ENCODE measurements at places on chromosomes 1 and 21. TPM values are rescaled to one million over a fixed set of nuclear protein-coding genes. Genes with fewer than 3 reads are reported as not detected.
A peak's percentile ranks its signal among the peaks of the same experiment; 100 is the strongest.

DNA sequence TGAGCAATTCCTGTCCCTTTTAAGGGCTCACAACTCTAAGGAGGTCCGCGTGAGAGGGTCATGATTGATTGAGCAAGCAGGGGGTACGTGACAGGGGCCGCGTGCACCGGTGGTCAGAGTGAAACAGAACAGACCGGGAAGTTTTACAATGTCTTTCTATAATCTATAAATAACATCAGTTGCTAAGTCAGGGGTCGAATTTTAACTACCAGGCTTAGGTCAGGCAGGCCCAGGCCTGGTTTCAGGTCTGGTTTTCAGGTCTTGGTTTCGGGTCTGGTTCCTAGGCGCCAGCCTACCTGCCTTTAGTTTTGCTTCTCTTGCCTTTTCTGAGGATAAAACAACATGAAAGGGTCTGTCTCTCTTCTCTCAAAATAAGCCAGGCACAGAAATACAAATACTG, 476.0 kb upstream of the CAMK1G start:
- DNase-seq, result no peak
- no peaks in the 10 kb centered on the region for H3K36me3 ChIP-seq
- no peaks in the 10 kb centered on the region for H3K27me3 ChIP-seq
- no peak overlapping the region for H3K27ac ChIP-seq

DNA sequence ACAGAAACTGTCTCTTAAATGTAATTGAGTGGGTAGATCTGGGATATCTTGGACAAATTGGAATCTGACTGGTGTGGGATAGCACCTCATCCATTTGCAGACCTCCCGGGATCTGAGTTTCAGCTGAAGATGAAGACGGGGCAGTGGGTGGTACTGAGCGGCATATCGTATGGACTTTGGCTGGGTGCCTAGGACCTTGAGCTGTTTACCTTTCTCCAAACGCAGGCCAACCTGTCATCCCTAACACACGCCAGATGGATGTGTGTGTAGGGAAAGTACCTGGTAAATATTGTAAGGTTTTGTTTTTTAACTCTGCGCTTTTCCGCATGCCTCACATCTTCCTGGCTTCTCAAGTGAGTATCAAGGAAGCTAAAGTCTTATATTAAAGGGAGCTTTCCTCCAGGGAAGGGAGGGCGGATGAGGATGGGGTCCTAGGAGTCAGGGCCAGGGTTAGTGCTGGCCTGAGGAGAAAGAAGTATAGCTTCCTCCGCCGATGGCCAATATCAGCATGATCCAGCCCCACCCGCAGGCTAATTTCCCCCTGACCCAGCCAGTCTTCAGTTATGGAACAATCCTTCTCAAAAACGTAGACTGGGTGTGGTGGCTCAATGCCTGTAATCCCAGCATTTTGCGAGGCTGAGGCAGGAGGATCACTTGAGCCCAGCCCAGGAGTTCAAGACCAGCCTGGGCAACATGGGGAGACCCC, 26.2 kb downstream of the ATP8B2 start:
- DNase-seq, result no peak
- peaks cover 24% of the 10 kb centered on the region for H3K36me3 ChIP-seq
- peaks cover 27% of the 10 kb centered on the region for H3K4me1 ChIP-seq
- no peak overlapping the region for H3K4me3 ChIP-seq
- no peak overlapping the region for H3K27ac ChIP-seq

GPR137B gene
- total RNA-seq, result 10.5 TPM

CCDC17 gene
- 2.8 TPM for total RNA-seq

PGLYRP3 gene
- total RNA-seq, result not detected

DNA sequence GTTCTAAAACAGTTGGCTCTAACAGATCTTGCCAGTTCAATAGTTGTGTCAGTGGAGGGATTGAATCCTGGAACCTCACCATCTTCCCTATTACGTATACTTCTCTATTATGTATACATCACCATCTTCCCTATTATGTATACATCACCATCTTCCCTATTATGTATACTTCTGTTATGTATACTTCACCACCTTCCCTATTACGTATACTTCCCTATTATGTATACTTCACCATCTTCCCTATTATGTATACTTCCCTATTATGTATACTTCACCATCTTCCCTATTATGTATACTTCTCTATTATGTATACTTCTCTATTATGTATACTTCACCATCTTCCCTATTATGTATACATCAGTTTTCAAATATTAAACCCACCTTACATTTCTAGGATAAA, 34.4 kb upstream of the HP1BP3 start:
- H3K4me1 ChIP-seq, result no peaks in the 10 kb centered on the region
- DNase-seq, result no peak
- H3K36me3 ChIP-seq, result peaks cover 15% of the 10 kb centered on the region
- no peak overlapping the region for H3K4me3 ChIP-seq

- no peaks in the 10 kb centered on the region for H3K36me3 ChIP-seq
- H3K4me3 ChIP-seq, result no peak overlapping the region
- H3K27ac ChIP-seq, result no peak overlapping the region
- H3K27me3 ChIP-seq, result peaks cover 5% of the 10 kb centered on the region
- no peak for DNase-seq
These were observed 96.0 kb downstream of the NOS1AP start for GRCh38 chr1:162165528-162165927.

GRCh38 chr1:231596337-231596791, 30.2 kb upstream of the DISC1 start:
- H3K36me3 ChIP-seq, result no peaks in the 10 kb centered on the region
- no peak for DNase-seq
- H3K4me1 ChIP-seq, result peaks cover 15% of the 10 kb centered on the region

DNA sequence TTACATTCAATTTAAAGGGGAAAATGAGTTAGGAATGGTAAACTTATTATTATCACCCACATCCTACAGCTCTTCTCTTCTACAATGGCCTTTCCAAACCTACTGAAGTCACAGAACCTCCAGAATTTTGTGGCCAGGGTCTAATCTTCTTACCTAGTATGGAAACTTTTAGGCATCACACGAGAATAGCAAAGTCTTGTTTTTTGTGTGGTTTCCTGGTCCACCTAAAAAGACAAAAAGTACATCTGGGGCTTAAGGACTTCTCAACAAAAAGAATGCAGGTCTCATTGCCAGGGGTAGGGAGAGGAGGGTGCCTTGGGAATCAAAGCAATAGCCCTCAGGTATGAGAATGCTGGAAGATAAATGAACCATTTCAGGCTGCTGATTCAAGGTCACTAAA, 345.3 kb downstream of the LMX1A start:
- H3K4me1 ChIP-seq, result no peaks in the 10 kb centered on the region
- H3K27me3 ChIP-seq, result no peaks in the 10 kb centered on the region
- no peak for DNase-seq
- no peak overlapping the region for H3K4me3 ChIP-seq
- no peak overlapping the region for H3K27ac ChIP-seq

DNA sequence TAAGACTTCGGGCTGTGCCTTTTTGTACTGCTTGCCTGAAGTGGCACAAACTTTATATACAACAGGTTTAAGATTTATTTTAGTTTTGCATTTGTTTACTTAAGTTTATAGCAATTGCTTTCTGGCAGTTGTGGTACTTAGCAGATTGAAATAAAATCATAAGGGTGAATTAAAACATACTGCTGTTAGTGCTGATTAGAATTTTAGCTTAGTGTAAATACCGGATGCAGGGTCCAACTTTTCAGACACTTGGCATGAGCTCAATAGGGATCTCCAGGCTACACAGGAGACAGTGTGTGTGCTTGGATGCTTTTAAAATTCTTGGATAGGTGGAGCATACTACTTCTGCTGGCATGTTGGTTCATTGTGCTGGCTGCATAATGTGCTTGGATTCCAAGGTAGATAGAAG, 159.6 kb downstream of the NFIA start:
- no peaks in the 10 kb centered on the region for H3K4me1 ChIP-seq
- peaks cover 5% of the 10 kb centered on the region for H3K27me3 ChIP-seq
- no peaks in the 10 kb centered on the region for H3K36me3 ChIP-seq

DNA sequence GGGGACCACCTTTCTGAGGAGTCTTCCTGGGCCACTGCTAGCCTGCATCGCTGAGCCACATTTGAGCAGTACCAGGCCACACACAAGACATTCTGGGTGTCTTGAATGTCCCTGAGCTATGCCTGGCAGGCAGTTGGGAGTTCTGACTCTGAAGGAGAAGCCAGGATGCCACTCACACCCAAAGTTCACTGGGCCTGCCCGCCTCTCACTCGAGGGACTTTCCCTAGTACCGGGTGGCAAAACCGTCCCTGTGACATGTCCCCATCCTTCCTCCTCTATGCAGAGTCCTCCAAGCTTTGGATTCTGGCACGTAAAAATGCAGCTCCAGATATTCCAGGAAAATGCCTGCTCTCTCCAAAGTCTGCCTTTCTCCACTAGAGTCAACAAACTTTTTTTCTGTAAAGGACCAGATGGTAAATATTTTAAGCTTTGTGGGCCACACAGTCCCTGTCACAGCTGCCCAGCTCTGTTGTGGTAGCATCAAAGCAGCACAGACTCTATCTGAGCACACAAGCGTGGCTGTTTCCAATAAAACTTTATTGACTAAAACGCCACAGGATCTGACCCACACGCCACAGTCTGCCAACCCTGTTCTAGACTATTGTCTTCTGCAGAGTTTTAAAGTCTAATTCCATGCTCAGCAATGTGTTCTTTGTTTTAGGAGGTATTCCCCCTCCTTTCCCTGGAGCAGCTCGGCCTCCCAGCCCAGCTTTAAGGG, 19.2 kb upstream of the GUCA2B start:
- H3K4me3 ChIP-seq, result no peak overlapping the region
- DNase-seq, result no peak
- H3K27me3 ChIP-seq, result peaks cover 17% of the 10 kb centered on the region
- H3K4me1 ChIP-seq, result no peaks in the 10 kb centered on the region
- H3K36me3 ChIP-seq, result no peaks in the 10 kb centered on the region
- no peak overlapping the region for H3K27ac ChIP-seq

- H3K27ac ChIP-seq, result peak overlapping the region; percentile 79
- DNase-seq, result no peak
- H3K4me1 ChIP-seq, result peaks cover 85% of the 10 kb centered on the region
- H3K27me3 ChIP-seq, result no peaks in the 10 kb centered on the region
- H3K36me3 ChIP-seq, result peaks cover 18% of the 10 kb centered on the region
- H3K4me3 ChIP-seq, result no peak overlapping the region
These were observed 34.4 kb downstream of the CAPZB start for GRCh38 chr1:19450811-19451515.

- no peak overlapping the region for H3K4me3 ChIP-seq
- no peaks in the 10 kb centered on the region for H3K4me1 ChIP-seq
- no peak for DNase-seq
- no peaks in the 10 kb centered on the region for H3K27me3 ChIP-seq
- H3K27ac ChIP-seq, result no peak overlapping the region
- H3K36me3 ChIP-seq, result no peaks in the 10 kb centered on the region
These were observed 181.0 kb downstream of the DISC1 start for GRCh38 chr1:231807541-231807940.

MAP3K7CL gene
- total RNA-seq, result 3.8 TPM

GRCh38 chr1:163673759-163674151, 352.0 kb downstream of the NUF2 start:
- H3K36me3 ChIP-seq, result no peaks in the 10 kb centered on the region
- H3K4me1 ChIP-seq, result no peaks in the 10 kb centered on the region
- no peak for DNase-seq

- H3K27me3 ChIP-seq, result peaks cover 8% of the 10 kb centered on the region
- no peak for DNase-seq
- H3K4me3 ChIP-seq, result no peak overlapping the region
- peaks cover 2% of the 10 kb centered on the region for H3K36me3 ChIP-seq
These were observed 2.1 kb downstream of the PADI1 start for GRCh38 chr1:17207046-17207445.

- no peak for DNase-seq
- H3K4me3 ChIP-seq, result no peak overlapping the region
- peaks cover 16% of the 10 kb centered on the region for H3K27me3 ChIP-seq
- no peak overlapping the region for H3K27ac ChIP-seq
- no peaks in the 10 kb centered on the region for H3K4me1 ChIP-seq
These were observed 8.0 kb upstream of the RAB3GAP2 start for GRCh38 chr1:220280249-220280648.

DNA sequence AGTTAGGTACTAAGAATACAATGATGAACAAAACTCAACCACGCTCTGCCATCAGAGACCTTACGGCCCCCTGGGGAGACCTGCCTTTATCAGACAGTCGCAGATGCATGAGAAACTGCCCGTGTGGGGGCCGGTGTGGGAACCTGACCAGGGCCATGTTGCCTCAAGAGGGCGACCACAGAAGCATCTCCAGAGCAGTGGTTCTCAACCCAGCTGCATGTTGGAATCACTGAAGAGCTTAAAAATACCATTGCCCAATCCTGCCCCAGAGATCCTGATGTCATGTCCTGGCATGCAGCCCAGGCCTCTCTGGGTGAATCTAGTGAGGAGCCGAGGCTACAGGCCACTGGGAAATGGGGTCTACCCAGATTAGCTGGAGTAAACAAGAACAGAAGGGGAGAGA, 108.7 kb downstream of the PRDM2 start:
- no peak for DNase-seq
- no peak overlapping the region for H3K27ac ChIP-seq
- H3K4me1 ChIP-seq, result peaks cover 8% of the 10 kb centered on the region
- H3K36me3 ChIP-seq, result no peaks in the 10 kb centered on the region
- no peak overlapping the region for H3K4me3 ChIP-seq

DNA sequence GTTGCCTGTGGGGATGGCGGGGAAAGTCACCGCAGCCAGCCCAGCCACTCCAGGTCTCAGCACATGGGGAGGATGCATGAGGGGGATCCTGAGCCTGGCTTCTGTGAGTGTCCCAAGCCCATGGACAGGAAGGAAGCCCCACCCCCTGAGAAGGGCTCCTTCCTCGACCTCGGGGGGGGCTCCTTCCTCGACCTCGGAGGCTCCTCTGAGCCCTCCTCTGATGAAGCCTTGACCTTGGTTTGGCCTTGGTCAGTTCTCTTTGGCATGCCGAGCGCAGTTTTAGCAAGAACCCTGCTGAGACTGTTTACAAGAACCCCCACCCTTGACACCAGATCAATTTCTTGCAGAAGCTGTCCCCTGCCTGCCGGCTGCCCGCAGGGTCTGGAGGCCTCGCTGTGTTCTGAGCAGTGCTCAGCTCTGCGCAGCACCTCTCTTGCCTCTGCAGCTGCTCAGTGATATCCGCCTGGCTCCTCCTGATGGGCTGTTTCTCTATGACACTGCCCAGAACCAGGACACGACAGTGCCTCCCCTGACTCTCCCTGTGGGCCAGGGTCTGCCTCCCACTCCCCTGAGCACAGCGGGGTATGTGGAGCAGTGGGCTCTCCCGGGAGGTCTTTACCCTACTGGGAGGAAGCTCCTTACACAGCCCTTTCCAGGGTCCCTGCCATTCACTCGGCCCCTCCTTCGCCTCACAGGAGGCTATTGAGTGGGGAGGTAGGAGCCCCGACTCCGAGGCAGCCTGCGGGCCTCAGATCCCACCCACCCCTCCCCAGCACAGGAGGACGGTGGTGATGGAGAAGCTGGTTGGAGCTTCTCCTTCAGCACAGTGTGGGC, 15.4 kb downstream of the ACTRT2 start:
- H3K27me3 ChIP-seq, result no peaks in the 10 kb centered on the region
- no peak for DNase-seq
- H3K4me3 ChIP-seq, result no peak overlapping the region
- no peaks in the 10 kb centered on the region for H3K4me1 ChIP-seq

DNA sequence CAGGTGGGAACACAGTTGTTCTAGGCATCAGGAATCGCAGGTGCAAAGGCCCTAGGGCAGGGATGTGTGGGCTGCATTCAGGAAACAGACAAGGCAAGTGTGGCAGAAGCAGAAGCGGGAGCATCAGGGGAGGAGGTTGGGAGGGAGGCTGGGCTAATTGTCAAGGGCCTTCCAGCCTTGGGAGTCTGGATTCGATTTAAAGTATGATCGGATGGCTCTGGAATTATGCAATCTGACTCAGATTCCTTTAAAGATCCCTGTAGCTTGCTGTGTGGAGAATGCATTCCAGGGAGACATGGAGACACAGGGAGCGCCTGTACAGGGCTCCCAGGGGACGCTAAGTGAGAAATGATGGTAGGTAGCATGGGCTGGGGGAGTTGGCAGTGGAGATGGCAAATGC, 86.5 kb downstream of the LACTBL1 start:
- H3K4me3 ChIP-seq, result no peak overlapping the region
- H3K27ac ChIP-seq, result no peak overlapping the region
- peaks cover 11% of the 10 kb centered on the region for H3K27me3 ChIP-seq
- no peak for DNase-seq
- H3K36me3 ChIP-seq, result no peaks in the 10 kb centered on the region
